ENCODE measurements at places on chromosomes 16 and 17.

- no peak for DNase-seq
Measured at GRCh38 chr17:72656130-72656763, 436.2 kb downstream of the SLC39A11 start.

DNA sequence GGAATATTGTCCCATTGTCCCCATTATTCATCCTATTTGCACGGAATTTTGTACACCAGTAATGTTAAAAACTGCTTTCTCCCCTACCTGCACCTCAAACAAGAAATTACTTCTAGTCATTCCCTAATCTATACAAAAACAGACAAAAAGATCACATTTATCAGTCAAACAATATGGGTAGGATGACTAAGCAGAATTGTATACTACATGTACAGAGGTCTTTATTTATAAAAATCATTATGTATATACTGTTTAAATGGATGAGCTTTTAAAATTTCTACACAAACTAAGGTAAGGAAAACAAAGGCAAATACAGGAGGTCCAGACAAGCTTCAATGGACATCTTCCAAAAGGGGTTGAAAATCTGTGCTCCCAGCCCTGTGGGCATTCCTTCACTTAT, 137.7 kb downstream of the CEP112 start:
- no peak for DNase-seq

DNA sequence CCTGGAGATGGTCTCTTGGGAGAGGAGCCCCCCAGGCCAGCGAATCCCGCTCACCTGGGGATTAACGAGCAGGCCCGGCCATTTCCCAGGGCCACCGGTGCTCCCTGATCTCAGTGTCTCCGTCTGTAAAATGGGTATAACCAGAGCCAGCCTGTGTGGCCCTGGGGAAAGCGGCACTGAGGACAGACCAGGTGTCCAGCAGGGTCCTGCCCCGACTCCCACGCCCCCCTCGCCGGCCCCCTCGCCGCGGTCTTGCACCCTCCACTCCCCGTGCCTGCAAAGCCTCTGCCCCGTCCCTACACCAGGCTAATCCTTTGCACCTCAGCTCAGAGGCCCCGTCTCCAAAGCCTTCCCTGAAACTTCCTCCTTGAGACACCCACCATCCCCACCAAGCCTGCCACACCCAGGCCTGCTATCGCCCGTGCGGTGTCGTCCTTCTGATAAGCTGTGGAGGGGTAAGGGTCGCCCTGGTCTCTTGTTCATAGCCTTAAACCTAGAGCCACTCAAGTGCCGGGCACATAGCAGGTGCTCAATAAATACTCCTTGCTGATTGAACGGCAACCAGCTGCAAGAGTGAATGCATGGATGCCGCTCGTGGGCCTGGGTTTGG, 259.1 kb downstream of the C16orf95 start:
- no peak for DNase-seq

DNA sequence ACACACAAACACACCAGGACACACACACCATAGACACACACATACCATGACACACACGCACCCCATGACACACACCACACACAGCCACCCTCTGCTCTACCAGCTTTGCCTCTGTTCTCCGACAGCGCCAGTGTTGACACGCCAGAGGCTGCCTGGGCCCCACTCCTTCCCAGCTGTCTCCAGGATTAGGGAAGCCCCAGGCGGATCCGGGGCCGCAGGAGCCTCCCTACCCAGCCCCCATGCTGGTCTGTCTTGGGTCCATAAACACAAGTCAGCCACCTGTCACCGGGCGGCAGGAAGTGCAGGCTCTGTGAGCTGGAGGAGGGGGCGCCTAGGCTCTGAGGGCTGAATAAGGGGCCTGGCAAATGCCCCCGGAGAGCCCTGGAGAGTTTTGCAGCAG, 10.5 kb downstream of the TBC1D16 start:
- peak; percentile 23 for DNase-seq

DNA sequence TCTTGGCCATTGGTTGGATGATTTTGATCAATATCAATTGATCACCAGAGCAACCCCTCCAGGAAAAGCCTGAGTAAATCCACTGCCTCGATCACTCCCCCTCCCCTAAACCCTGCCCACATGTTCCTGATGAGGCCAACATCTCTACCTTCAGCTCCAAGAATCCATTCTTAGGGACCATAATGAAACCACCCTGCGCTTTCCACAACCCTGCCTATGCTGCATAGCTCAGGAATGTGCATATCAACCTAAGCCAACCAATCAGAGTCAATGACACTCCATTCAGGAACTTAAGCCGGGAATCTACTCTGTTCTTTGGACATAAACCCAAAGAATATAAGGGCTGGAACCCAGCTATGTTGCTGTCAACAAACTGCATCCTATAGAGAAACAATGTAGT, 86.3 kb downstream of the MYH11 start:
- DNase-seq = no peak

GRCh38 chr17:48952904-48953303, 8.3 kb upstream of the SNF8 start:
- no peak for DNase-seq

GRCh38 chr17:12227547-12227946, 206.9 kb downstream of the MAP2K4 start:
- peak; percentile 82 for DNase-seq

- no peak for DNase-seq
Measured at GRCh38 chr17:66952031-66952524, 12.4 kb upstream of the CACNG4 start.

GRCh38 chr17:44247876-44248736, 19.8 kb downstream of the SLC4A1 start:
- DNase-seq = no peak

DNA sequence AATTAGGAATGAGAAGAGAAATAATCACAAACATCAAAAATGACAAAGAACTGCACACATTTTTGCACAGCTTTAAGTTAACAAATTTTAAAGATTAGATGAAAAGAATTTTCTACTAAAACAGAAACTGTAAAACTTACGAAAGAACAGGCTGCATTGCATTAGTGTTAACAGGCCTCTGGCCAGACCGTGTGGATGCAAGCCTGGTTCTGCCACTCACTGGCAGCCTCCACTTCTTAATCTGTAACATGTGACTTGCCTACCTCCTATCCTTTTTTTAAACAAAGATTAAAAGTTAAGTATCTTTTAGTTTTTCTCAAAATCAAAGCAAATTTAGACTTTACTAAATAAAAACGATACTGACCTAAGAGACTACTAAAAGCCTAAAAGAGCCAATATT, 37.5 kb downstream of the CREBBP start:
- DNase-seq = no peak

- no peak for DNase-seq
Measured at GRCh38 chr16:31695667-31696066, 168.0 kb downstream of the AHSP start.

- no peak for DNase-seq
Measured at GRCh38 chr16:85002099-85002541, 9.2 kb downstream of the ZDHHC7 start.

- no peak for DNase-seq
Measured at GRCh38 chr17:52384695-52385094, 226.2 kb upstream of the CA10 start.

- DNase-seq = peak; percentile 57
Measured at GRCh38 chr17:12580640-12581039, 85.0 kb upstream of the MYOCD start.

DNA sequence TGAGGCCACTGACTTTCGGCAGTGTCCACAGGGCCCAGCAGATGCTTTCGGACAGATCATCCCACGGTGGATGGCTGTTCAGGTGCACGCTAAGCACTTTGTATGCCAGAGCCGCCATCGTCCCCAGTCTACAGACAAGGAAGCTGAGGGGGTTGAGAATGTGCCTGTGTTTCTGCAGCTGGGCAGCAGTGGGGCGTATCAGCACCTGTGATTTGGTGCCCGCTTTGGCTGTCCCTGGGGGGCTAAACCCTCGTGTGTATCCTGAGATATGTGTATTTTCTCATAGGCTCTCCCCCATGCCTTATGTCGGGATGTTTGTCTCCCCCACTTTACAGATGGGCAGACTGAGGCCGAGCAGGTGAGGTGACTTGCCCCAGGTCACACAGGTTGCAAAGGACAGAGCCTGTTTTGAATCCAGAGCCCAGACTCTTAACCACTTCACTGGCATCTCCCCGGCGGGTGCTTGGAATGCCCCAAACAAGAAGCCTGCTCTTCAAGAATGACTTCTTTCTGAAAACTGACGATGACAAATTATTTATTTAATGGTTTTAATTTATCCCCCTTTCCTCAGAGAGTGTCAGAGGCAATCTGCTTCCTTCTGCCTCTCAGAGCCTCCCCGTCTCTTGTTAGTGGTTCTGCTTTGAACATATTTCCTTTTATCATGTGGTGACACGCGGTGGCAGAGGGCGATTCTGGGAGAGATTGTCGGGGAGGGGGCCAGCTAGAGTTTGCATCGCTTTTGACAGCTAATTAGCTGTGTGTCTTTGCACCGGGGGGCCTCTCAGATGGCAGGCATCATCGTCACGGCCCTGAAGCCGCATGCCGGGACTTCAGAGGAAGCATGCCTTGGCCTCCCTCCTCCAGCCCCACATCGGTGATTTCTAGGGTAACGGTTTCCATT, 149.6 kb upstream of the CIBAR2 start:
- DNase-seq = no peak

- DNase-seq = no peak
Measured at GRCh38 chr17:17018612-17019429, 23.4 kb upstream of the MPRIP start.

GRCh38 chr16:62408760-62409159, 372.5 kb upstream of the CDH8 start:
- DNase-seq = no peak

DNA sequence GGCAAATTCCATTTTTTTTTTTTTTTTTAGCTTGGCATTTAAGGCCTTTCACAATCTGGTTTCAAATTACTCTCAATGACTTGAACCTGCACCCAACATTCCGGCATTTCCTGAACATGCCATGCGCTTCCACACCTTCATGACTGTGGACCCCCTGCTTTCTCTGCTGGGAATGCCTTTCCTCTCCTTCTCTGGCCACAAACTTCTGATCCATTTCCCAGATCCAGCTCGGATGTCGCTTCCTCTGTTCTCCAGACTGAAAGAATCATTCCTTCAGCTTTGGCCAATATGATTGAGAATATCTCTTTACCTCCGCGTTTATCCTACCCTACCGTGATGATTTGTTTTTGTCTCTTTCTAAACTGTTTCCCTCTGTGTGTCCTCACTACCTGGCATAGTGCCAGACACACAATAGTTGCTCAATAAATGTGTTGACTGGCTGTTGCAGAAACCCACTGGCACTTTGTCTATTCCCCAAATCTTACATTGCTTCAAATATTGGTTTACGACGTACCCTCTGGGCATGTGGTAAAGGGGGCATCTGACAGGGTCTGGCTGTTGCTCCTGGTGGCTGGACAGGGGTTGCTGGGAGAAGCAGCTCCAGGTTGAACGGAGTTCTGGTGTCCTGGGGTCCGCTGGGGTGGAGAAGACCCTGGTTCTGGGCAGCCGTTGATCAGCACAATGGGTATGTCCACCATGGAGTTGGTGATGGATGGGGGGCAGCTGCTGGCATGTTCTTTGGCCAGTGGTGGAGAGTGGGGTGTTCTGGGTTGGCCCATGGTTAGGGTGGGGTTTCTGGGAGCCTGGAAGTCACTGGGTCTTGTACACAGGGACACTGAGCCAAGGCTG, 14.7 kb downstream of the TNS4 start:
- no peak for DNase-seq

GRCh38 chr16:27407133-27407532, 5.2 kb downstream of the IL21R start:
- DNase-seq = no peak

DNA sequence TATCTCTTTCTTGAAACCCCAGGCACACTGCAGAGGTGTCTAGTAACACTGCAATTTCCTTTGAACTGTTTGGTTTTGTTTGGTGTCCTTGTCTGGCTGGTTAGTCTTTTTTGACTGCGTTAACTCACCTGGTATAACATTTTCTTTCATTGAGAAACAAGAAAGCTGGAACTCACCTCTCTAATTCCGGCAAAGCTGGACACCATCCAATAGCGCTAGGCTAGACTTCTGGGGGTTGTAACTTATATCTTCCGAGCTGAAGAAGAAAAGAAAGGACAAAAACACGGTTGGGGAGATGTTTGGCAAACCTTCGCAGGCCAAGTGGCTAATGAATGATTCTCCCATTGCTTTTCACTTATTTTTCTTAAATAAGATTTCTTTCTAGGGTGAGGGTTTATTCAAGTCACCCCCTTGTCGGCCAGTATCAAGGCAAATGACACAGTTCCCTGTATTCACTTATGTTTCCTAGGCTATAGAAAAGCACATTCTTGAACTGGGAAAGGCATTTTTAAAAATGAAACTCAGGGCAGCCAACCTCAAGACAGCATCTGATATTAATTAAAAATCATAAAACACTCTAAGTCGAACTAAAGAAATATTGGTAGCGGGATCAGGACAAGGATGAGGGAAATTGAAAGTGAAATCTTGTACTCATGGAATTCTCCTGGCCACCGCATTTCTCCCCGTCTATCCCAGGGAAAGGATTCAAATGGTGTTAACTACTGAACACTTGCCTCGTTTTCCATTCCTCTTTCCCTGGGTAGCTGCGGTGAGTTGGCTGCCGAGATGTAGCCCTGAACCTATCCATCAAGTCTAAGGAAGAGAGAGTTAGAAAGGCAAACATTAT, 95.9 kb upstream of the ZFHX3 start:
- no peak for DNase-seq

All from cardiac muscle cell (in vitro differentiated cells and primary cell).